GM04503 (cell line): ENCODE measurements at places on chromosomes 3 and 15.

GRCh38 chr15:45126535-45127158, 3.0 kb downstream of the DUOXA1 start:
- DNase-seq, result no peak

DNA sequence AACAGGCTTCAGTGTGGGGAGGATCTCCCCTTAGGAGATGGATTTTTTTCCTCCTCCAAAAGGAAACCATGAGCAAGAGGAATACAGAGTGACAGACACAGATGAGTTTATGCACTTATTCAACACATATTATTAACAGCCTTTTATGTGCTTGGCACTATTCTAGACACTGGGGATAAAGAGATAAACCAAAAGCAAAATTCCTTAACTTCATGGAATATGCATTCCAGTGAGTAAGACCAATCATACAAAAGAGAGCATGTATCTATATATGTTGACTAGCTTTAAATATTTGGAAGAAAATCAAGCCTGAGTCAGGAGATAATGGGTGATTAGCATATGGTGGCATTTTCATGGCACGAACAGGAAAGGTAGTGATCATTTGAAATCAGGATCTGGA, 284.4 kb upstream of the RASGRP1 start:
- DNase-seq, result no peak

DNA sequence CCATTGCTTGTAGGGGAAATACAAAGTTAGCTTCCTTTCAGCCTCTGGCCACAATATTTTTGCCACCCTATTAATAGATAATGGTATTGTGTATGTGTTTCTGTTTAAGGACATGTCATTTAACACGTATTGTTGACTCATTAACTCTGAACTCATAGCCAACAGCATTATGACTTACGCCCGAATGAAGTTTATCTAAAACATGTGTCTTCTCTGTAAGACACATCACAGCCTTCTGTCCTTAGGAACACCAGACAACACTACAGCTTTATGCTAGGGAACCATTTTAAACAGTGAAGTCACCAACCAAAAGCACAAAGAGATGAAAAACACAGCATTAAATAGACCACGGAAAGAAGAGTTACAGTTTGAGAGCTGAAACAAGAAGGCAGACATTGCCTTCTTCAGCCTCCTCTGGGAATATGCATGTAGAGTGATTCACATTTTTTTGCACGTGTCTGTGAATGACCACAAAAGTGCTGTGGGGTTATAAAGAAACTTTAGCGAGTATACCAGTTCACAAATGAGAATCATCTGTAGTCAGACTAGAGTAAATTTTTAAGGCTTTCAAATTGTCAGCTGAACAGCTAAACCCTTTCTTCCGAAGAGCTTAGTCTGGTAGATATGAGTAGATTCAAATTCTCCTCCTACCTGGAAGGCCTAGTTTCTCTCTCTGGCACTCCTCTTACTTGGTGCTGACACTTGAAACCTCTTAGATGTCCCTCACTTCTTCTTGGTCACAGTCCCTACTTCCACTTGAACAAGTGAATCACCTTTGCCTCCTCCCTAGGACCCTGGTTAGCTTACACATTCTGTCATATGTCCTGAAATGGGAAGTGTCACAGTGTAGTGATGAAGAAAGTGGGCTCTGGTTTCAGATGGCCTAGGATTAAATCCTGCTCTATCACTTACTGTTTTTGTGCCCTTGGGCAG, 32.2 kb downstream of the MCTP2 start:
- peak; percentile 31 for DNase-seq

- no peak for DNase-seq
These were observed 101.0 kb upstream of the NMNAT3 start for GRCh38 chr3:139778682-139779233.

DNA sequence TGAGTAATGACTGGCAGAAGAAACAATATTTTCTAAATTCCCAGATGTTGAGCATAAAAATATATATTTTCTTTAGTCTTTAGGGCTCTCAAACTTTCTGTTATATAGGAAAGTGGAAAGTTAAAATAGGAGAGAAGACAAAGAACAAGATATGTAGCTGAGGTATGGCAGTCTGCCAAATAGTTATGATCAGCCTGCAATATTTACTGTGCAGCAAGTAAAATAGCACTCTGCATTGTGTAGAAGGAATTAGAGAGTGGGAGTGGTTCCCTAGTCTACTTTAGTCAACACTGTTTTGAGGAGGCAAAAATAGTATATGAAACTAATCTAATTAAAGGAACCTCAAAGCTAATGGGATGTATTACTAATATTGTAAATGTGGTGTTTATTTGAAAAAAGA, 978.1 kb upstream of the ALCAM start:
- DNase-seq, result no peak

GRCh38 chr15:71549091-71549490, 261.3 kb upstream of the NR2E3 start:
- no peak for DNase-seq

- no peak for DNase-seq
These were observed 229.7 kb upstream of the TBL1XR1 start for GRCh38 chr3:177426878-177427495.

DNA sequence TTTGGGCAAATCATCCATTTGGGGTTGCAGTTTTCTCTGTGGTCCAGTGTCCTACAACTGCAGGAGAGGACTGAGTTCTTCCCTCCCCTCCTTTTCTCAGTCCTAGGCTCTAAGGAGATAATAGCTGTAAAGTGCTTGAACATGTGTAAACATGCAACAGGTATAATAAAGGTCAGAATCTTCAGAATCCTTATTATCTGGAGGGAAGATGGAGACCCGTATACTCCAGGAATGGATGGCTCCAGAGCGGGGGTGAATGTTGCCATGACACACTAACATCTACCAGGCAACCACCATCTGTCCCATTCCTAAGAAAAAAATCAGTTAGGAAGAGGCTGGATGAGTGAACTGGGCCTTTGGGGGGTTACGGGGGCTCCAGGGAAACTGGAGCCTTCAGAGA, 39.7 kb upstream of the GLCE start:
- no peak for DNase-seq

DNA sequence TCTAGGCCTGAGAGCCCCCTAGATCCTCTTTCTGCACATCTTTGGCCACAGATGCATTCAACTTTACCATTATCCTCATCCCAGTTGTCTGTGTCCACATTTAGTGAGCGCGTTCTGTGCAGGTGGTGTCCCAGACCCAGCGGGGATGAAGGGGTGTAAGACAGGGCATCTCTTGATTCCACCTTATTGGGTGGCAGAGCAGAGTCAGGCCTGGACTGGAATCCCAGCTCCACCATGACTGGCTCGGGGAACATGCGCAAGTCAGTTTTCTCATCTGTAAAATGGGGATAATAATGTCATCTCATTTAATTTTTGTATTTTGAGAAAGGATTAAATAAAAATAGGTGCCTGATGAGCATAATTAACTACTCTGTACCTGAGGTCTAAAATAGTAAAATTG, 7.8 kb downstream of the SMAD6 start:
- DNase-seq, result no peak

GRCh38 chr3:18217507-18218174, 207.5 kb downstream of the SATB1 start:
- DNase-seq, result no peak
